Suprapubic skin (tissue), 4 donors: ENCODE measurements at places on chromosomes 11 and 22. TPM values are rescaled to one million over a fixed set of nuclear protein-coding genes. Genes with fewer than 3 reads are reported as not detected.
A peak's percentile ranks its signal among the peaks of the same experiment; 100 is the strongest.

DLAT gene
- total RNA-seq = 16.0 TPM

TNNI2 gene
- total RNA-seq = 63.6 TPM

GRCh38 chr11:120055646-120056045 lies 82.3 kb downstream of the TRIM29 start:
- DNase-seq = peak; percentile 11

- no peak for DNase-seq
Observed at GRCh38 chr11:130781931-130782330, 134.3 kb downstream of the SNX19 start.

- DNase-seq = no peak
Observed at GRCh38 chr11:45423475-45424120, 137.5 kb upstream of the SYT13 start.

DNA sequence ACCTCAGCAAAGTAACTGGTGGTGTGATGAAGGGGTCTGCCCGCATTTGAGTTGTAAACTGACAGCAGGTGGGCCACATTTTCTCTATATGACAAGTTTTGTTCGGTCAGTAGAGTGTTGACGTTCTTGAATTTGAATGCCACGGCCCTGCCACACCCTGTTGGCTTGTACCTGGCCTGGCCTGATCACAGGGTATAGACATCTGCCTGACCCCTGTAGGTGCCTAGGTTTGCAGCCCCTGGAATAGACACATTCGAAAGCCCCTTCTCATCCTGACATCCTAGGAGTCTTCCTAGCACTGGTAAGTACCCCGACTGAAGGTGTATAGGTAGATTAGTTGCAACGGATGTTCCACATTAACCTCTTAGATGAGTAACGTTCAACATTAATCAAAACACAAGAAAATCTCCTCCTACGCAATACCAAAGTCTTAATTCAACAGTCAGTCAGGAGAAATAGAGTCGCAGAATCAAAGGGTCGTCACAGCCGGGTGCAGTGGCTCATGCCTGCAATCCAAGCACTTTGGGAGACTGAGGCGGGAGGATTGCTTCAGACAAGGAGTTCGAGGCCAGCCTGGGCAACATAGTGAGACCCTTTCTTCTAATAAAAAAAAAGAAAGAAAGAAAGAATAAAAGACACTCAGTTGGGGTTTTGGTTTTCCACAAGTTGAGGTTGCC lies 43.6 kb upstream of the CD5 start:
- peak; percentile 35 for DNase-seq

LRRC4C gene
- 0.60 TPM for total RNA-seq

- no peak for DNase-seq
Observed at GRCh38 chr22:28594797-28595462, 84.7 kb downstream of the TTC28 start.

DNA sequence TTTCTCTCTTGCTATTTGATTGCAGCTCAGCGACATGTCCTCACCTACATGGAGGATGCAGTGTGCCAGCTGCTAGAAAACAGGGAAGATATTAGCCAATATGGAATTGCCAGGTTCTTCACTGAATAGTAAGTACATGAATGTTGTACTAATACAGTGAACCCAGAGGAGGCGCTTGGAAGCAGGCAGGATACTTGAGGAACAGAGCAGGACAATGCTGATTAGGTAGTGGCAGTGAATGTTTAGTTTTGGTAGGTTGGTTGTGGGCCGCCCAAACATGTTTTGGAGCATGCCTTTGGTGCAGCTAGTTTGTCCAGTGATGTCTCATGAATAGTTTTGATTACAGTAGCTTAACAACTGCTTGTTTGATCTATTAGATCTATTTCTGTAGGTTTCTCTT lies 50.6 kb downstream of the CSTPP1 start:
- DNase-seq = no peak

- no peak for DNase-seq
Observed at GRCh38 chr11:62012451-62012831, 45.0 kb upstream of the FTH1 start.

GRCh38 chr11:10139656-10140055 lies 154.4 kb downstream of the SBF2 start:
- no peak for DNase-seq

- DNase-seq = no peak
Observed at GRCh38 chr22:19118329-19118880, 3.8 kb downstream of the DGCR2 start.

GGTLC3 gene
- not detected for total RNA-seq

- no peak for DNase-seq
Observed at GRCh38 chr11:4211991-4212390, 117.4 kb downstream of the RRM1 start.

DNA sequence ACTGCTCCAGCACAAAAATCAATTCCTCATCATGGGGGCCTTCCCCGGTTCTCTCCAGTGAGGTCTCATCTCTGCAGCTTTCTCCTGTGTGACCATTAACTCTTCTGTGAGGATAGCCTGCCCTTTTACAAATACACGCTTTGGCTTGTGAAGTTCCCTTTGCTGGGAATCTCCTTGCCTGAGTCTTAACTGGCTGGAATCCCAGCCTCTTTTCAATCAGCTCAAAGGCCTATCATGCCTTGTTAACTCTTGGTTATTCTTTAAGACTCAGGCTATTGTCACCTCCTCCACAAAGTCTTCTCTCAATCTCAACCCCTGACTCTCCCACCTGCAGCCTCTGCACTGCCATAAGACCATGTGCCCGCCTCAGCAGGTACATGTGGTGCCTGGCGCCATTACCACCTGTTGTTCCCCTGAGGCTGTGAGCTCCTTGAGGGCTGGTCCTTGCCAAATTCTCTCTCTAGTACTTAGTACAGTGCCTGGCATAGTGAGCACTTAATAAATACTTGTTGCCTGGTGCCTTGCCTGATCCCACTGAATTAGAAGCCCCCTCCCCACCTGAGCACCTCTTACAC lies 128.2 kb downstream of the ST3GAL4 start:
- no peak for DNase-seq

GRCh38 chr11:86473991-86474833 lies 99.5 kb downstream of the CCDC81 start:
- no peak for DNase-seq

GRCh38 chr11:26997378-26997777 lies 3.5 kb downstream of the FIBIN start:
- no peak for DNase-seq

FGF19 gene
- total RNA-seq = not detected

ART1 gene
- not detected for total RNA-seq

KCNJ1 gene
- total RNA-seq = not detected

GRCh38 chr11:85918910-85919794 lies 64.0 kb downstream of the CCDC83 start:
- no peak for DNase-seq

PKNOX2 gene
- total RNA-seq = 8.2 TPM

KIF18A gene
- 6.6 TPM for total RNA-seq

- DNase-seq = no peak
Observed at GRCh38 chr22:28923826-28924732, 40.7 kb downstream of the ZNRF3 start.

GRCh38 chr22:41550952-41551491 lies 6.8 kb upstream of the POLR3H start:
- DNase-seq = no peak

TANGO2 gene
- 26.4 TPM for total RNA-seq

- no peak for DNase-seq
Observed at GRCh38 chr22:24129263-24129651, 52.0 kb upstream of the SUSD2 start.

- peak; percentile 83 for DNase-seq
Observed at GRCh38 chr11:114243461-114244372, 52.5 kb upstream of the NNMT start.

C11orf65 gene
- 3.8 TPM for total RNA-seq

BATF2 gene
- 0.38 TPM for total RNA-seq

- no peak for DNase-seq
Observed at GRCh38 chr22:19766511-19767426, 6.2 kb downstream of the TBX1 start.

GRCh38 chr11:59938718-59939117 lies 486 bp downstream of the OOSP1 start:
- DNase-seq = no peak

MIOX gene
- total RNA-seq = not detected

DNA sequence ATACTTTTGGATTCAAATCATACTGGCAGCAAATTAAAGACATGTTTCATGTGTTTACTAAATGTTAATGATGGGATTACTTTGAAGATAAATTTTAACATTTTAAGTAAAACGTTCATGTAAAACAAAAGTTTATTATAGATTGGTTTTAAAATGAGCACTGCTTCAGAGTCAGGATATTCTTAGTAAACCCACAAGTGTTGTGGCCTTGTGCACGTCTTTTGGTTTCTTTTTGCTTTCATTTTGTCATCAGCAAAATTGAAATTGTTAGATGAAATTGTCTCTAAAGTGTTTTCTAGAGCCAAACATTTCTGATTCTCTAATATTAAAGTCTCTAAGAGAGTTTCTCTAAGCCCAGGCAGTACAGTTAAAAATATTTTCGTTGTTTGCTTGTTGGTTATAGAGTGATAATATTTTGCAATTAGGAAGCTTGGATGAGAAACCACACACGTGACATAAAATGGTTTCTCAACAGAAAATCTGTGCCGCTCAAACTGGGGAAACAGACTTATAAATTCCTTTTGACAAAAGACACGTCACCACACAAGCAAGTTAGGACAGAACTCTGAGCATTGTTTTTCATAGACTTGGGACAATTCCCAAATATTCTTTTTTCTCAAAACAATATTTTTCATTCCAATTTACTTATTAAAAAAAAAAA lies 164.4 kb downstream of the TEAD1 start:
- no peak for DNase-seq

GRCh38 chr11:128497061-128497775 lies 90.1 kb downstream of the ETS1 start:
- no peak for DNase-seq

- peak; percentile 61 for DNase-seq
Observed at GRCh38 chr22:46572911-46573780, 35.7 kb upstream of the CELSR1 start.

GRCh38 chr22:27173530-27173929 lies 516.1 kb downstream of the MIAT start:
- no peak for DNase-seq

- DNase-seq = peak; percentile 82
Observed at GRCh38 chr11:8871171-8871775, 39.7 kb upstream of the AKIP1 start.

GRCh38 chr22:49241174-49241851 lies 586.4 kb downstream of the BRD1 start:
- DNase-seq = peak; percentile 45

GRCh38 chr11:65869643-65870306 lies 2.8 kb downstream of the EFEMP2 start:
- DNase-seq = no peak

DNA sequence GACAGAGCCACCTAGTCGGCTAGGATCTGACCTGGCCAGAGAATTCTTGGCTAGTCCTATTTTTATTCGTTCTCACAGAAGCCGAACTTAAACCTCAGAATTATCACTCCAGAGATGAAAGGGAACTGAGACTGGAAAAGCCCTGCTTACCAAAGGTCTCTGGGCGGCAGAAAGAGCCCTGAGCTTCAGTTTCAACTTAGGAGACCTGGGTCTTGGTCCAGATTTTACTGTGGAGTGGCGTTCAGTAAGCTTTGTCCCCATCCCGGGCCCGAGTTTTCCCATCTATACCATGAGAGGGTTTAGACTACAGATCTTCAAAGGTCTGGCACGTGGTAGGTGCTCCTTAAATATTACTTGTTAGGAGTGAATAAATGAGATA lies 516 bp downstream of the NEU3 start:
- DNase-seq = no peak

SCGB2A2 gene
- 2,318 TPM for total RNA-seq

- DNase-seq = peak; percentile 90
Observed at GRCh38 chr11:67629386-67630227, at the start of gene NUDT8. TSS of gene NUDT8 (minus strand) at chr11:67629937. CDS start at chr11:67629911, 26 bp downstream.

TRIM29 gene
- total RNA-seq = 1,454 TPM

DNA sequence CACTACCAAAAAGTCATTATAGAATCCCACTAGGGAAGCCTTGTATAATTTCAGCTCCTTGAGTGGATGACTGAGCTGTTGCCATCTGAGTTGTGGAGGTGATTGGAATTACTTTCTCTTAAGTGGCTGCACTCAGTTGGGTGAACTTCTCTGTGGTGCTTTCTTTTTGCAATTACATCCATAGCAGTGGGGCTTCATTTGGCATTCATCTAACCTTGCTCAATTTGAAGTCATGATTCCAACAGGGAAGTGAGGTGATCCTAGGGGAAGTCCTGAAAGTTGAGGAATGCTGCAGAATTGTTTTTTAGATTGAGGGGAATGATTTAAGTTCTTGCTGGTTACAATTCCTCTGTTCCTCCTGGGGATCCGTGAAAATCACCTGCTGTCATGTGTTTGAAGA lies 39.6 kb downstream of the ARHGAP42 start:
- DNase-seq = no peak

CASP5 gene
- total RNA-seq = not detected

- DNase-seq = no peak
Observed at GRCh38 chr11:116101902-116102301, 597.7 kb upstream of the CADM1 start.

DNA sequence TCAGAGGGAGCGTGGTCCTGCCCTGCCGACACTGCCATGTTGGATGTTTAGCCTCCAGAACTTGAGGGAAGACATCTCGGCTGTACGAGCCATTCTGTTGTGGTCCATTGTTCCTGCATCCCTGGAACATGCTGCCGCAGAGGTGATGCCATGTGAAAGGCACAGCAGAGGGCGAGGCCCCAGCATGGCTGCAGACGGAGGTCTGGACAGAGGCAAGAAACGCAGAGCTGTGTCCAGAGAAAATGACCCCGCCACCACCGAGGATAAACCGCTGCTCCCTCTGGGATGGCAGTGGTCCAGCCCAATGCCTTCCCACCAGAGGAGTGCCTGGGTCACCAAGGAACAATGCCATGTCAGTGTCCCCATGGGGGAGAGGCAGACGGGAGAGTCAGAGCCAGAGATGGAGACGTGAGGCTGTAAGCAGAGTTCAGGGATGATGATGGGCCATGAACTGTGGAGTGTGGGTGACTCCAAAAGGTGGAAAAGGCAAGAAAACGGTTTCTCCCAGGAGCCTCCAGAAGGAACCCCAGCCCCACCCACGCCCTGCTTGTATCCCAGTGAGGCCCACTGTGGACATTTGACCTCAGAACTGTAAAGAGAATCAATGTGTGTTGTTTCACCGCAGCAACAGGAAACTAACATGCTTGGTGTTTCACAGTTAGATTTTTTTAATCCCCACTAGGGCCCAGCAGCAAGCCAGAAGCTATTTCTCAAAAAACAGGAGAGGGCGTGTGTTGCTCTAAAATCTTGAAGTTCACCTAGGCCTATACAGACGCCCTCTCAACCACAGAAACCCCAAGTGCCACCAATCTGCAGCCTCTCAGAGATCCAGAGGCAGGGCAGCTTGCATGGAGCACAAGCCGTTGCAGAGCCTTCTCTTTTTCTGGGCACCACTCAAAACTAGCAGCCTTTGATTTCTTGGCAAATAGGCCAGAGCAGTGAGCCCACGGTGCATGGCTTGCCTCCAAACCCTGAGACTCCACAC lies 1422.9 kb downstream of the TBC1D22A start:
- no peak for DNase-seq

- DNase-seq = no peak
Observed at GRCh38 chr22:43796567-43796966, 15.5 kb downstream of the EFCAB6 start.

RCOR2 gene
- not detected for total RNA-seq
